ENCODE measurements at places on chromosomes 12 and 14.
A peak's percentile ranks its signal among the peaks of the same experiment; 100 is the strongest.

DNA sequence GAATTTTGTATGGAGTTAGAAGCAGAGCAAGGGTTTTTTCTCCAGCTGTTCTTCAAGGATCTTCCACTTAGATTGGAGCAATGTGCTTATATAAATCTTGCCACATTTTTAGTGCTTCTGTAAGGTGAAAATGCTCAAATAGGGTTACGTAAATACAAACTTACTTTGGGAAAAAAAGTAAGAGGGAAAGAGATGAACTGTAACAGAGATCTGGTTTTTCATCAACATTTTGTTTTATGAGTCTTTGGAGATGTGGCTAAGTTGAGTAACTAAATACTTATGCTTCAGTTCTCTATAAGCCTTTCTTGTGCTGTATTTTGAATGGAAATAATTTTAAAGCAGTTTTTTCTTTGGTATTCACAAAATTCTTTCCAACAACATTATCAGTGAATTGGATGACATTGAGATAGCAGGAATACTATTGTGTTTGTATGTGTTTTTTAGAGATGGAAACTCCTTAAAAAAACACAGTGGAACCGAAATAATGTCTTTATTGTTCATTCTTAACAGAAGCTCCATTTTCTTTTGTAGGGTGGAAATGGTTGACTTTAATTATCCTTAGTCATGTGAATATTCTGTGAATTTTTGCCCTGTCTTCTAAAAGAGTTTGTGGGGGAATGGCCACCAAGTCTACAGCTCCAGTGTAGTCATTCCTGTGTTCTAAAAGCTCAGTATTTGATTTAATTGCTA lies 45.7 kb downstream of the NPAS3 start:
- DNase-seq: no peak

DNA sequence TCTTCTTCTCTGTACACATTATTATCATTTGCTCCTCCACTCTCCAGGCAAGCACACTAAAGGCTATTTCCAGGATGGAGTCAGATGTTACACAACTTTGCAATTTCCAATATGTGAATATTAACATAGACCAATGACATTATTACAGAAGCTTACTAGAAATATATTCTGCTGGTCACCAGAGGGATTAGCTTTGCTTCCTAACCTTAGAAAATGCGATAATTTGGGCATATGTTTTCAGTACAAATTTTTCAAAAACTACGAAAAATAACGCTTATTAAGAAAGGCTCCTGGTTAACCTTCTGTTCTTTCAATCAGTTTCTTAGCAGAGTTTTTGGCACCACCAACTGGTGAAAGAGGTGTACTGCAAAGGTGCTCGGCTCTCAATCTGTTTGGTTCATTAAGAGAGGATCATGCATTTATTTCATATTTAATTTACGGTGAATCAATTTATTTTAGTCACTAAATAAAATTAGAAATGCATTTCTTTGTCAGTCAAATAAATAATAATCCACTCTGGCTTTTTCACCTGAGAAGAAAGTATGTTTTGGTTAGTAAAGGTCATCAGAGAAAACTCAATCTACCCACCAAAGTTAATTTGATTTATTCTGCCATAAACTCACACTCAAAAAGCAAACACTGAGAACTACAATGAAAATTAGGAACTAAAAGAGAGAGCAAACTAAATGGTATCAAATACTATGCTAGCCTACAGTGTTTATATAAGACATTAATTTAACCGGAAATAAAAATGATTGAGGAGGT lies 39.2 kb downstream of the EFCAB11 start:
- DNase-seq: no peak

DNA sequence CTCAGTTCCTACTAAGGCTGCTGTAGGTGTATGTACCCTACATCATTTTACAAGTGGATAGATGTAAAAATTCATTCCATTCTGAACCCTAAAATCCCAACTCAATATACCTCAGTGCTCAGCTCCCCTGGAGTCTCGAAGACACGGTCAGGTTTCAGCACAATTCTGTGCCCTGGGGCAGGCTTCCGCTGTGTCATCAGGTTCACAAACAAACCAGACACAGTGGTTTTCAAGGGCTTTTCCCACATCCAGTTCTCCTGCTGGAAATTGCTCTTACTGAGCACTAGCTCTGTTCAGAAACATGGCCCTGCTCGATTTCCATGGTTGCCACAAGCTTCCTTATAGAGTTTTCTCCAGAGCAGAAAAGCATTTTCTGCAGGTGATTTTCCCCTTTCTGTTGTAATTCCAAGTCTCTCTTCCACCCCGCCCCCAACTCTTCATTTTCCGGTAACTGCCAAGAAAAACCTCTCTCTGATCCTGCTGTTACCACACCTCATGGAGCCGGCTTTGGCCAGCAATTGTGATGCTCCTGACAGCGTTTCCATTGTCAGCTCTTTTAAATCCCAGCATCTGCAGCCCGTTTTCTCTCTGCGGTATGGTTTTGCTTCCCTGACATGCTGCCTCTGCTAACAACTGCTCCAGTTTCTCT lies 483.0 kb upstream of the CCDC196 start:
- no peak for DNase-seq

DNA sequence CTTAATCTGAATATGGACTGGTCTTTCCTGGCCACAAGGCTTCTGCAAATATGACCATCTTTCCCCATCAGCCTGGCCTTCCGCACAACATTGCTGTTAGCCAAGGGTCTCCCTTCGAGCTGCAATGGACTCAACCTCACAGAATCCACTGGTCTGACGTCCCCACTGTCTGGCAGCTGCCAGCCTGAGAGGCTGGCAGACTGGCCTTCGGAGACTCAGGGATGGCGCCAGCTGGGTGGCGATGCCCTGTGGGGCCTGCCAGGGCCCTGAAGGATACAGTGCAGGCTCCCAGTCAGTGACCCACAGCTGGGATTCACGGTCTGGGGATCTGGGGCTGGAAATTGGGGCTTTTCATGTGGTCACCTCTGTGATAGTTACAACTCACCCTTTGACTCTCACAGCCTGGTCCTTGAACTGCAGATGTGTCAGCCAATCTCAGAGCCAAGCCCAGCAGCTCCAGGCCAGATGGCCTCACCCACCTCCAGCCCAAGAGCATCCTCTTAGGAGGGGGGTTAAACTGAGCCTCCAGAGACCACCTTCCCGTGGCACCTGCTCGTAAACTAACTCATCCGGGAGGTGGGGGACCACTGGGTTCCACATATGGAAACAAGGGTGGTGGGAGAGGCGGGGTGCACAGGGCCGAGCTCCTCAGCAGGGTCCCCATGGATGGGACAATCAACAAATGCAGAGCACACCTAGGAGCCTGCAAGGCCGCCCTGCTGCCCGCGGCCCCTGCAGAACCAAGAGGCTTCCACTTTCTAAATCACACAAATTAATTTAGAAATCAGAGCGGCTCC lies 21.1 kb upstream of the C14orf180 start:
- no peak for DNase-seq

DNA sequence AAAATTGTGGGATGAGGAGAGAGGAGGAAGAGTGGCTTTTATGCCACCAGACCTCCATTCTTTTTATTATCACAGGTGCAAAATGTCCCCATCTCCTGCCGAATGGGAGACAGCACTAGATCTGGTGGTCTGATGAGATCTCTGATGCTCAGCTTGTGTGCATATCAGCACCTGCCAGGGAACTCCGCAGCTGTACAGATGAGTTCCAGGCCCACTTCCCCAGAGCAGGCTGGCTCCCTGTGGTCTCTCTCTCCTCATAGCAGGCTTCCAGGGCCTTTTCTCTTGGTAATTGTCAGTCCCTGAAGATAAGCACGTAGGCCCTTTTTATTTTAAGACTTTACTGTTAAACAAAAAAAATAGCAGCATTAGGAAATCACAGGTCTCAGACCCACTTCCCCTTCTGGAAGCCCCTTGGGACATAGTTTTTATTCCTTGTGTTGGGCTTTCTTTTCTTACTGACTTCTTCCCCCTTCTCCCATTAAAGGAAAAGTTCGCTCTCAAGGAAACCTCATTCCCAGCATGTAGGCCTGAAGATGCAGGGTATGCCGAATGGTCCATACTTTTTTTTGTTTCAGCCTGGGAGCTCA lies 4.5 kb upstream of the TBC1D30 start:
- DNase-seq: no peak

DNA sequence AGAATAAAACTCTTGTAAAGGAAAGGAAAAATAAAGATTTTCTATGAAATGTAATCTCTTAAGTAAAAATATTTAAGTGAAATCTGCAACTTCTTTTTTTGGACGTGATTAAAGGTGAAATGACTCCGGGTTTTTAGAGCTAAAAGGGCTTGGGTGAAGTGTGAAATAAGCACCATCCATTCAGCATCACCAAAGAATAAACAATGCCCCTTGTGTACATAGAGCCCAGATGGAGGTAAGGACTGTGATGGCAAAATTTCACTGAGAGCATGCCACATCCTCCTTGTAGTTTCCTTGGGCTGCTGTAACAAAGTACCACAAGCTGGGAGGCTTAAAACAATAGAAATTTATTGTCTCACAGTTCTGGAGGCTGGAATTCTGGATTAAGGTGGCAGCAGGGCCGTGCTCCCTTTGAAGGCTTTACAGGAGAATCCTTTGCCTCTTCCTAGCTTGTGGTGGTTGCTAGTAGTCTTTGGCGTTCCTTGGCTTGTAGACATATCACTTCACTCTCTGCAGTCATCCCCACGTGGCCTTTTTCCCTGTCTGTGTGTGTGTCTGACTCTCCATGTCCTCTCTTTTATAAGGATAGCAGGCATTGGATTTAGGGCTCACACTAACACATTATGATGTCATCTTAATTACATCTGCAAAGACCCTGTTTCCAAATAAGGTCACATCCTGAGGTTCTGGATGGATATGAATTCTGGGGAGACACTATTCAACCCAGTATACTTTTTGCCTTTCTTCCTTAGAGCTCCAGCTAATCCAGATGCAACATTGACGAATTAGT lies 24.2 kb downstream of the ZNF664 start:
- no peak for DNase-seq

- no peak for DNase-seq
Measured at GRCh38 chr12:7915661-7916403, 20.2 kb downstream of the SLC2A3 start.

DNA sequence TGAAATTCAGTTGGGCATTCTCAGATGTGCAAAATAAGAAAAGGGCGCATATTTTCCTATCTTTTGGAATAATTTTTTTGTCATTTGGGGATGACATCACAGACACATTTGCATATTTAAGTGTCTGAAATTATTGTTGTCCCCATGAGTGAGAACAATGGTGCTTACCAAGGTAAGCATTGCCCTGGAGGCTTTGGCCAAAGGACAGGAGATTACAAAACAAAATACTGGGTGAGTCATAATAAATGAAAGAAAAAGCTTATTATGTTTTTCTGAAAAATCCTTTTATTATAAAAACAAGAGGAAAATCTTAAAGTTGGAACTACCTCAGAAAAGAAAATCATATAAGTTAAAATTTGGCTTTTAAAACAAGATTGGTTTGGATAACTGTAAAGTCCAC lies 254.9 kb downstream of the BTG1 start:
- no peak for DNase-seq

DNA sequence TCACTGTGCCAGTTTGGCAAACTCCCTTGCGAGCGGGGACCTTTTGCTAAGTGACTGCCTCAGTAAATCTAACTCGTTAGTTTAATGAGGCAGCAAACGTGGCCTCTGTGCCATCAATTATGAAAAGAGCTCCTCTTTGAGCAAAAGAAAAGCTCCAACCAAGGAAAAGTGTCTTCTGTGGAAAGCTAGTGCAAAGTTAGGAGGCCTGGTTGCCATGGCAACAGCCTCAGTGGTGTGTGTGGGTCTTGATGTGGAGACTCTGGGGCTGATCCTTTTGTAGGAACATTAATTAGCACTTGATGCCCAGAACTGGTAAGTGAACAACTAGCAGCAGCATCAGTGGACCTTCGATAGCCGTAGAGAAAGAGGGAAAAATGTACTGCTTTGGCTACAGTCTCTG lies 145.7 kb downstream of the CHST11 start:
- no peak for DNase-seq

DNA sequence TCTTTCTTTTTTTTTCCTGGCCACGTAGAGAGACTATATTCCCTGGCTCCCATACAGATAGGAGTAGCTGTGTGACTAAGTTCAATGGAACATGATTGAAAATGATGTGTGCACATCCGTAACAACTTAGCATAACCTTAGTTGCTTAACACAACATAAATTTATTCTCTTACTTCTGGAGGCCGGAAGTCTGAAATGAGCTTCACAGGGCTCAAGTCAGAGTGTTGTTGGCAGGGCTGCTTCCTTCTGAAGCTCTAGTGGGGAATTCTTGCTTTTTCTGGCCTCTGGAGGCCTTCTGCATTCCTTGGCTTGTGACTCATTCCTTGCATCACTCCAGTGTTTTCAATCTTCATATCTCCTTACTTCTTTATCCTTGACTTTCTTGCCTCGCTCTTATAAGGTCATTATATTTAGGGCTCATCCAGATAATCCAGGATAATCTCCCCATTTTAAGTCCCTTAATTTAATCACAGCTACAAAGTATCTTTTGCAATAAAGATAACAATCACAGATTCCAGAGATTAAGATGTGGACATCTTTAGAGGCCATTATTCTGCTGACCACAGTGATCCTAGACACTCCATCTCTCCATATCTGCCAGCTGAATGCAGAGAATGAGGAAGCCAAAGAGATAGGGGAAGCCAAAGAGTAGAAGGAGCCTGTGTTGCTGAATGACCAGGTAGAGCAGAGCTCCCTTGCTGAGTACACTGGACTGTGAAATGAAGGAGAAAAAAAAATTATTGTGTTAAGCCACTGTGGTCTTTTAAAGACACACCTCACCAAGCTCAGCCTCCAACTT lies 21.0 kb upstream of the SNX6 start:
- peak; percentile 99 for DNase-seq

DNA sequence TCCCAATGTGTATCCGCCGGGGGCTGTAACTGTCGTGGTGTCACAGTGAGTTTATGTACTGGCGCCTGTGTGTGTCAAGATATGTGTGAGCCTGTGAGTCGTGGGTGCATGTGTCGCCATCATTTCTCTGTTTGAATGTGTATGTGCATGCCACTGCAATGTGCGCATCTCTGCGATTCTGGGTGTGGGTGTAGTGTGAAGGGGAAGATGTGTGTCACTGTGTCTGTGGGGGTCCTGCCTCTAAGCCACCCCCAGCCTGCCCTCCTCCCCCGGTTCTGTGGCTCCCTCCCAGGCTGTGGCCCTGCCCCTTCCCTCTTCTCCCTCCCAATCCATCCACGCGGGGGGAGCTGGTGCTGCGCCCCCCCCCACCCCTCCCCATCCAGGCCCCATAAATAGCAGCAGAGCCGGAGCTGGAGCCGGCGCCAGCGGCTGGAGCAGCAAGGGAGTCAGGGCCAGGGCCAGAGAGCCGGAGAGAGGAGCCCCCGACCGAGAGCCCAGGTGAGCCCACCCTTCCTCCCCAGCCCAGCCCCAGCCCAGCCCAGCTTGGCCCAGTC lies at the start of gene CPNE6:
TSS of gene CPNE6 (plus strand) at position 419 of the 554 bp plus-strand sequence. CDS start 1,375 bp downstream, outside the sequence.
- no peak for DNase-seq

GRCh38 chr14:51228391-51228790 lies 11.7 kb upstream of the TMX1 start:
- DNase-seq: no peak

GRCh38 chr12:3101309-3102024 lies 24.3 kb downstream of the TSPAN9 start:
- no peak for DNase-seq
